ENCODE measurements at places on chromosomes 12 and 14. TPM values are rescaled to one million over a fixed set of nuclear protein-coding genes. Genes with fewer than 3 reads are reported as not detected.

ANKRD33 gene
- polyA plus RNA-seq = not detected

KRT80 gene
- not detected for polyA plus RNA-seq

ZBTB42 gene
- 1.0 TPM for polyA plus RNA-seq

COX8C gene
- polyA plus RNA-seq = not detected

PITPNM2 gene
- 4.7 TPM for polyA plus RNA-seq

CARMIL3 gene
- 0.03 TPM for polyA plus RNA-seq

PPP1R12A gene
- 75.4 TPM for polyA plus RNA-seq

RECQL gene
- 51.4 TPM for polyA plus RNA-seq

ADCY4 gene
- polyA plus RNA-seq = 0.24 TPM

TPH2 gene
- polyA plus RNA-seq = not detected

ZBTB1 gene
- 38.3 TPM for polyA plus RNA-seq

FLRT2 gene
- polyA plus RNA-seq = not detected

CIROP gene
- not detected for polyA plus RNA-seq

NGB gene
- polyA plus RNA-seq = not detected

RD3L gene
- polyA plus RNA-seq = not detected

PIWIL1 gene
- not detected for polyA plus RNA-seq

FGF6 gene
- not detected for polyA plus RNA-seq
